ENCODE measurements at places on chromosomes 2 and 18.
A peak's percentile ranks its signal among the peaks of the same experiment; 100 is the strongest.

- DNase-seq: no peak
These were observed 4.5 kb downstream of the SLC14A2 start for GRCh38 chr18:45619826-45620201.

DNA sequence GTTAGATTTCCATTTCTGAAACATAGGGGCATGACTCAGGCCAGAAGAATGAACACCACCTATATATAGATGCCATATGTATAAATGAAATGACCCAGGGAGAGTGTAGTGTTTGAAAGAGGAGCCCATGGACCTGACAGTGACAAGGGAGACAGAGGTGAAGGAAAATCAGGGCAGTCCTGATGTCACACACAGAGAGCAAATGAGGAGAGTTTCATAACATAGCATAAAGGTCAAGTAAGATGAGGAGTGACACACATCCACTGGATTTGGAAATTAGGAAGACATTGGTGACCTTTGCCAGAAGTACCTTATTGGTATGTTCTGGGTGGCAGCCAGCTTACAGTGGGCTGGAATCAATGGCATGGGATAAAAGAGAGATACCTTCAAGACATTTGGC is 276.7 kb downstream of the ZNF385B start:
- no peak for DNase-seq

DNA sequence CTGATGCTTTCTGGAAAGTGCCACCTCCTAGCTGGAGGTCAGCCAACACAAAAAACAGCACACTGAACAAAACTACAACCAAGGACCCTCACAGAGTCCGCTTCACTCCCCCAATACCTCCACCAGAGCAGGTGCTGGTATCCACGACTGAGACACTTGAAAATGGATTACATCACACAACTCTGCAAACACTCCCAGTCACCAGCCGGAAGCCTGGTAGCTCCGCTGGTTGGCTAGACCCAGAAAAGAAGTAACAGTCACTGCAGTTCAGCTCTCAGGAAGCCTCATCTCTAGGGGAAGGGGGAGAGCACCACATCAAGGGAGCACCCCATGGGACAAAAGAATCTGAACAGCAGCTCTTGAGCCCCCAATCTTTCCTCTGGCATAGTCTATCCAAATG is 175.4 kb downstream of the LCLAT1 start:
- no peak for DNase-seq

- no peak for DNase-seq
These were observed 18.0 kb upstream of the SAG start for GRCh38 chr2:233289648-233290047.

GRCh38 chr18:73840319-73840945 is 307.2 kb downstream of the FBXO15 start:
- DNase-seq: no peak

DNA sequence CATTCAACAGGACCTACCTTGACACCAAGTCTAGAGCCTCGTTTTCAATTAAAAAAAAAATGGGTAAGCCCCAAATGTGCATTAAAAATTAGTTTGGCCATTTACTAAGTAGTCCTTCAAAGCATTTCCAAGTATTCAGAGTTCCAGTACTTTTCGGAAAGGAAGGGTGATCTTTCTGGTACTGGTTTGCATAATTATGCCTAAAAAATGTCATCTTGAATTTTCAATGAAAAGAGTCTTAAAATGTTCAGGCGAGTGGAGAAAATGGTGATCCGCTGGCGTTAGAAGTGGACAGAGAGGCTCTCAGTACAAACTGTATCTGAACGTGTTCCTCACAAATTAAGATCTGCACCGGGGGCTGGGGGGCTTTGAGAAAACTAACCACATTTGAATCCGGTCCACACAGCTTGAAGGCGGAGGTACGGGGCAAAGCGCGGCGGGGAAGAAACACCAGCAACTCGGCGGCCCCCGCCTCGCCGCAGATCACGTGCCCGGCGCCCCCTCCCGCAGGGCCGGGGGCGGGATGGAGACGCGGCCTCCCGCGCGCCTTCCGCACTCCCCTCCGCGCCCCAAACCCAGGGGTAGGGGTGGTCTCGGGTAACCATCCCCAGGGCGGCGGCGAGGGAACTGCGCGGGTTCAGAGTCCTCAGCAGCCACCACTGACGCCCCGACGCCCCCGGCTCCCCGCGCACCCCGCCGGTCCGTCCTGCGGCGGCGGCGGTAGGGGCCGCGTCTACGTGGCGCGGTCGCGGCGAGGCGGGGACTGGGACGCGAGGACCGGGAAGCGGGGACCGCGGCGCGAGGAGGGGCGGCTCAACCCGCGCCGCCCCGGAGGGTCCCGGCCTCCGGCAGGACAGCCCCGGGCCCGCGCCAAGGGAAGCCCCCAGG is 564 bp downstream of the LPIN2 start:
- DNase-seq: peak; percentile 44

DNA sequence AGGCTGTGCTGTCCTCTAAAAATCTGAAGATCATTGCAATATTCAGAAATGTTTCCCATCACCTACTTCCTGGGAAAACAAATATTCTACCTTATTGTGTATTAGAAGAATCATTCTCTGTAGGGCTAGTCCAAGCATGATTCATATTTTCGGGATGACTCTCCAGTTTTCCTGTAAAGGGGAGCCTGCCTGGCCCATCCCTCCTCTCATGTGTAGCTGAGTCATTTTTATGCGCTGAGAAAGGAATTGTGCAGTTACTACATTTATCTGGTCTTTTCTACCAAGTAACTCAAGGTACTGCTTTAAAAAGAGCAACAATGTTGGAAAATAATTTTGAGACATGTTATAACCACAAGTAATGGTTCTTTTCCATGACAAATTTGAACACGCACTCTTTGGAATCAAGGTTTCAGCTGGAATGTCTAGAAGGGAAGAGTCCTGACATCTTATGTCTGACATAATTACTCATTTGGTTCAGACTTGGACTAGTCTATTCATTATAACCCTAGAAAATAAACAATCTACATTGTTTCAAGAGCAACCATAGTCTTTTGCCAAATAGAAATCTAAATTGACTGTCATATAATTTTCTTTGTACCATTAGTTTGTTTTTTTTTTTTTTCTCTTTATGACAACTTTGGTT is 6.6 kb downstream of the DSG3 start:
- DNase-seq: no peak

DNA sequence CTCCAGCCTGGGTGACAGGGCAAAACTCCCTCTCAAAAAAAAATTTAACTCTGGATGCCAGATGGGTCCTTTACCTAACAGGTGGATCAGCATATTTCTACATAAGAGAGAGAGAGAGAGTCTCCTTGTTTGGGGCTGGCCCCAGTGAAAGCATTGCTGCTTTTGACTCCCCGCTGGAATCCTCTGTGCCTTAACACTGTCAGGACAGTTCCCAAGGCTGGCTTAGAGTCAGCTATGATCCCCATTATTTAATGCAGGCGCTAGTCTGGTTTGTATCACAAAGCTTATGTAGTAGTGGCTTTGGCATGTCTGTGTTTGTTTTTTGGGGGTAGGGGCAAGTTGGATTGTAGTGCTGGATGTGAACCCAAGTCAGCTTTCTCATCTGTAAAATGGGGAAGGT is 9.4 kb downstream of the INPP4A start:
- no peak for DNase-seq

DNA sequence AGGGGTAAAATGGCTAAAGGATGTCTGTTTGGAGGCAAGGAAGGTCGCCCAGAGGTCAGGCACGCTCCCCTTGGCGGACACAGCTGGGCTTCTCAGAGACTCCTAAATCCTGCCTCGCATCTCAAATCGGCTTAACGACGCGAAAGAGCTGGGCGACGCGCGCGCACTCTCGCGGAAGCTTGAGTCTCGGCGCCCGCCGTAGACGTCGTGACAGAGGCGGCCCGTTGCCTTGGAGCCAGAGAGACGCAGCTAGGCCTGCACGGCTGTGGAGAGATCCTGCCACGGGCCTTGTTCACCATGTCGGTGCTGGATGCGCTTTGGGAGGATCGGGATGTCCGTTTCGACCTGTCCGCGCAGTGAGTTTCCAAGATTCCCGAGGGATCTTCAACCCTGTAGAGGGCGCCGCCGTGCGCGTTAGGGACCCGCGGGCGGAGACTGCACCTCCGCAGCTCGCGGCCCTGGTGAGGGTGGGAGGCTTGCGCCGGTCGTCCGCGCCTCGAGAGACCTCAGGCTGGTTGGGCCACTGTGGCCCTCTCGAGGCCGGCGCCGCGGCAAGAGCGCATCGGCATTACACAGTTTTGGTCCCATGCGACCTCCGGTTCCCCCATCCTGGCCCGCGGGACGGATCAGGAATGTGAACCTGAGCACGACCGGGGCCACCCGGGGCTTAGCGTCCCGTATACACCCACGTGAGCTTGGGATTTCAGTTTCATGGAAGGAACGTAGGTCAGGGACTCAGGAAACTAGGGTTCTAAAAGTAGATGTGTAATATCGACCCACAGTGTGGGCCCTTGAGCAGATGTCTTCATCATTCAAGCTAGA is at the start of gene BBS5:
Gene BBS5, plus strand, starts transcription at position 238 of the 822 bp plus-strand sequence. Its CDS starts 60 bp downstream, at position 298.
- DNase-seq: peak; percentile 78

- no peak for DNase-seq
These were observed 1362.2 kb upstream of the TMEFF2 start for GRCh38 chr2:193556766-193557470.

DNA sequence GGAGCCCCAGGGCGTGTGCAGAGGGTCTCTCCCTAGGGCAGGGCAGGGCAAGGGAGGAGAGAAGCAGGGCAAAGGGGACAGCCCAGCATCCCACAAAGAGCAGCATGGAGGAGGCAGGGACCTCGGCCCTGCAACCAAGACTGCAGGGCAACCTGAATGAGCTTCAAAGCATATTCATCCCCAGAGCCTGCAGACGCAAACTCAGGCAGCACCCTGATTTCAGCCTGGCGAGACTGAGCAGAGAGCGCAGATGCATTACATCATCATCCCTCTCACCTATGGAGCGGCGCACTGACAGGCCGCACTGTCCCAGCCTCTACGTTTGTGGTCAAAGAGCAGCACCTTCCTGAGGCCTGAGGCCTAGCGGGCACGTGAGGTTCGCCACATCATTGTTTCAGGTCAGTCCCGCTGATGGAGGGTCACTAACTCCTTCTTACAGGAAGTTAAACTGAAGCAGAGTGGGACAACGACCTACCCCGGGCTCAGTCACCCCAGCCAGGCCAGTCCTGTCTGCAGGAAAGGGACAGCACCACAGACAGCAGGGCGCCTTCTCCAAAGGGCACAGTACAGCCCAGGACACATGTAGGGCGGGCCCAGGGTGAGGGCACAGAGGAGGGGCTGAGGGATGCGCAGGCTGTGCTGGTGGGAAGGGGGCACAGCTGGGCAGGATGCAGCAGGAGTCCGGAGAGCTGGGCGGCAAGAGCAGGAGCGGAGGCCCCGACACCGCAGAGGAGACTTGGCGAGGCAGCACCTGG is 67.2 kb upstream of the RAB6C start:
- DNase-seq: no peak

DNA sequence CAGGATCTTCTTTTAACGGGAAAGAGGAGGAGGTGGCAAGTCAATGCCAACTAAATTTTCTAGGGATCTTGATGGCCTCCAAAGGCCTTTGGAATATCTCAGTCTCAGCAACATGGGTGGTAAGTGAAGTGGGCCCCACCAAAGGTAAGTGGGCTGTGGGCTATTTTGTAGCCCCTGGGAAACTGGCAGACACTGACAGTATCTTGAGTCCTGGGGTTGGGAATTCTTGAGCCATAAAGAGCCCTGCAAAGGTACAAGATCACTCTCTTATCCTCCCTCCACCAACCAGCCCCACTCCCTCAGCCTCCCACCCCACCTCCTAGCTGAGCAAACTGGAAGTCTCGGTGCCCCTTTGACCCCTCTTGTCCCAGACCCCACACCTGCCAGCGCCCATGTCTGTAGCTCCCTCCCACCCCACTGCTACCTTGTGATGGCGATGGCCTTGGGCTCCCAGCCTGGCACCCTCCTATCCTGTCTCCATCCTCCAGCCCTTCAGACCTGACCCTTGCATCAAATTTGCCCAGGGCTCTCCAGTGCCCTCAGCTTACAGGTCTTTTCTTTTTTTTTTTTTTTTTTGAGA is 8.5 kb downstream of the ATP6V1B1 start:
- no peak for DNase-seq

- no peak for DNase-seq
These were observed 118.6 kb upstream of the LRATD1 start for GRCh38 chr2:14513903-14514302.

DNA sequence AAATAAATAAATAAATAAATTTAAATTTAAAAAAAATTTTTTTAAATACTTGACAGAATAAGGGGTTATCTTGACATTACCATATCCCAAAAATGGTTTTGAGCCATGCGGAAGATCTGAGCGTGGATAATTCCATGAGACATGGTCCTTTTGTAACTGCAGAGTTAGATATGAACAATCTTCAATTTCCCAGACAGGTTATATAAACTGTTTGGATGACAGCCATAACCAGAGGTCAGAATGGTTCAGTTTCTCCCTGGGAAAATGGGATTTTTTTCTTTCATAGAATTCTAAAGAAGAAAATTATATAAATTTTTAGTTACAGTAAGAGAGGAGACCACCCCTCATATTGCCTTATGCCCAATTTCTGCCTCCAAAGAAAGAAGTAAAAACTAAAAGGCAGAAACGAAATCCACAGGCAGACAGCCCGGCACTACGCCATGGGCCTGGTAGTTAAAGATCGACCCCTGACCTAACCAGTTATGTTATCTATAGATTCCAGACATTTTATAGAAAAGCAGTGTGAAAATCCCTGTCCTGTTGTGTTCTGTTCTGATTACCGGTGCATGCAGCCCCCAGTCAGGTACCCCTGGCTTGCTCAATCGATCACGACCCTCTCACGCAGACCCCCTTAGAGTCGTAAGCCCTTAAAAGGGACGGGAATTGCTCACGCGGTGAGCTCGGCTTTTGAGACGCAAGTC is 3.0 kb downstream of the GALM start:
- DNase-seq: no peak

- DNase-seq: peak; percentile 77
These were observed 12.2 kb downstream of the ARPC2 start for GRCh38 chr2:218229239-218229638.

- DNase-seq: peak; percentile 37
These were observed 630 bp downstream of the PPM1G start for GRCh38 chr2:27408601-27409320.

GRCh38 chr2:227789803-227790202 is 23.8 kb upstream of the CCL20 start:
- no peak for DNase-seq

DNA sequence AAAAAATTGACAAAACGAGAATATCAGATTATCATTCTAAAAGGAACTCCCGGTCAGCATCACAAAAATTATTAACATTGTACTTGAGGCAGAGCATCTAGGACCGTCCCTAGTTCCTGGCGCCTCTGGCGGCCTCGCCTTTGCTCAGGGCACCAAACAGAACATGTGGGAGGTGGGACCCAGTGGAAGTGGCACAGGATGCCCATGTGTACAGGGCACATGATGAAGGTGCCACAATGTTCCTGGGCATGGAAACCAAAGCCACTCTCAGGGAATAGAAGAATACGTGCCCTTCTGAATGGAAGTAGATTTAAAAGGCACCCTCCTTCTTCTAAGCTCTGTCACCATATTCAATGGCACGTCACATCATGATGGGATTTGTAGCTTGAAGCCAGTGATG is 30.1 kb upstream of the MARCO start:
- DNase-seq: no peak

DNA sequence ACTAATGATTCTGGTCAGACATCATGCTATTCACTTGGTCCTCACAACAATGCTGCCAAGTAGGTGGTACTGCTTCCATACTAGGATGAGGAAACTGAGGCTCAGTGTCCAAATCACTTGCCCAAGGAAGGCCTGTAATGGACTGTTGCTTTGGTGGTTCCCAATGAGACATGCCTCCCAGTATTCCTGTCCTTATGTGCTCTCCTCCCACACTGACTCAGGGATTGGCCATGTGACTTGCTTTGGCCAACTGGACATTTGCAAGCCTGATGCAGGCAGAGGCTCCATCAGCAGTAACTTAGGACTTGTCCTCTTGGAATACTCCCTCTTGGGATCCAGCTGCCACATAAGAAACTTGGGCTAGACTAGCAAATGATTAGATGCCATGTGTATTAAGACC is 3.0 kb downstream of the FBXO41 start:
- no peak for DNase-seq
